NCI-H1417 treated with DMSO at 0.1 percent for 48 hours (cell line): ENCODE measurements at places on chromosomes 2 and 18.

GRCh38 chr18:2442726-2443275 lies 128.5 kb downstream of the METTL4 start:
- no peak for DNase-seq

- DNase-seq, result no peak
These were observed 22.7 kb upstream of the LINC00305 start for GRCh38 chr18:64171576-64171975.

- DNase-seq, result no peak
These were observed 21.3 kb downstream of the EDAR start for GRCh38 chr2:108967757-108968156.

DNA sequence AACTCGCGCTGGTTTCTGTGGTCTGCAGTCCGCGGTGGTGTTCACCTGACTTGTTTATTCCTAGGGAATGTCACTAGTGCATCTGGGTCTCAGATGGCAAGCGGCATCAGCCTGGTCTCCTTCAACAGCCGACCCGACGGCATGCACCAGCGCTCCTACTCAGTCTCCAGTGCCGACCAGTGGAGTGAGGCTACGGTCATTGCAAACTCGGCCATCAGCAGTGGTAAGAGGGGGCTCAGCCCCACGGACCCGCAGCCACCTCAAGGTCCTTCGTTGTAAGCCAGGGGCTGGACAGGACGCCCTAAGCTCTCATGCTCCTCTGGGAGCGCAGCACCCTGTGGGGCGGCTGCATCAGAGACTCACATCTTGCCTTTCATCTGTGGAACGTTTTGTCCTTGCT lies 237.5 kb downstream of the GBX2 start:
- no peak for DNase-seq

GRCh38 chr2:149892563-149892962 lies 305.0 kb upstream of the MMADHC start:
- no peak for DNase-seq

DNA sequence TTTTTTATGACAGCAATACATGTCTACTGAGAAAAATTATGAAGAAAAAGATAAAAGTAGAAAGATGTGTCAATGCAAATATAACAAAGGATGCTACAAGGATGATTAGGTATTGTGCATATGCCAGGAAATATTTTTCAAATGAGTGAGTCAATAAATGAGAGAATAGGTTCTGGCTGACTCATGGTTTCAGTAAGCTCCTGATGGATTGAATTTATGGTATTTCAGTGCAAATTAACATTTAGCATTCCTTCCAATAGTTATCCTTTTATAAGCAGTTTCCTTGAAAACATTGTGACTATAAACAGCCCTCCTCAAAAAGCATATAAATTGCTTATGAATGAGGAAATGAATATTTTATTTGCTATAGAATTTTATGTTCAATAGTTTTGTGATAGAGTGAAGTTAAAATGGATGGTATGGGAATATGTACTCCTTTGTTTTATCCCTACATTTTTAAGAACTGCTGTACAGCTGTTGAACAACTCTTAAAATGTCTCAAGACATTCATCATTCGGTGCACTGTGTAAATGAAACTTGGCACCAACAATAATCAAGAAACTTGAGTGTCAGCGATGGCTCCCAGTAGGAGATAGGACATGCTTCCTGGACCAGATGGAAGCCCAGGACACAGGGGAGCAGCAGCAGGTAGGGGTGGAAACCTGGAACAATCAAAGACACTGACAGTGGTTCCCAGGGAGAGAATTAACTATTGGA lies 144.7 kb downstream of the PMAIP1 start:
- DNase-seq, result no peak
